ENCODE measurements at places on chromosomes 5 and 9.

DNA sequence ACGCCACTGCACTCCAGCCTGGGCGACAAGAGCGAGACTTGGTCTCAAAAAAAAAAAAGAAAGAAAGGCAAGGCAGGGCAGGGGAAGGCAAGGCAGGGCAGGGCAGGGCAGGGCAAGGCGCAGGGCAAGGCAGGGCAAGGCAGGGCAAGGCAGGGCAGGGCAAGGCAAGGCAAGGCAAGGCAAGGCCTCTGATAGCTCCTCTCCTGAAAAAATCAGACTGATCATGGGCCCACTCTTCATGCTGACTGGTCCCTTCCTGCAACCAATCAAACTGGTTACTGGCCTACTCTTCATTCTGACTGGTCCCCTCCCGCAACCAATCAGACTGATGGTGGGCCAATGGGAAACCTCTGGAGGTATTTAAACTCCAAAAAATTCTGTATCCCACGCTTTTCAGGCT, 3.4 kb upstream of the ZBTB5 start:
- no peak for DNase-seq

GRCh38 chr5:67052034-67052433, 144.6 kb downstream of the CD180 start:
- no peak for DNase-seq

GRCh38 chr5:177403102-177403791, 2.8 kb upstream of the PFN3 start:
- peak; percentile 63 for DNase-seq

DNA sequence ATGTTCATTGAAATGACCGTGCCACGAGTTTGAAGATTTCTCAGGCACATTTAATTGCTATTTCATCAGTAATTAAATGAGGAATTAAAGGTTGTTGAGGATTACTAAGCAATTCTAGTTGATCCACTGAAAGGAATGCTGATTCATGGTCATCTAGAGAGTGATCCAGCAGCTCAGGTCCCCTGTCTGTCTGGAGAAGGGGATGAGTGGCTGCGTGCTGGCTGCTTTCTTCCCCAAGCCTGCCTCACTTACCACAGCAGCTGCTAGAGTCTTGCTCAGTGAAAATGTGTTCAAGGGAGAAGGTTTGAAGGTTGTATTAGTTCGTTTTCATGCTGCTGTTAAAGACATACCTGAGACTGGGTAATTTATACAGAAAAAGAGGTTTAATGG, 7.8 kb upstream of the TGFBI start:
- DNase-seq: no peak

DNA sequence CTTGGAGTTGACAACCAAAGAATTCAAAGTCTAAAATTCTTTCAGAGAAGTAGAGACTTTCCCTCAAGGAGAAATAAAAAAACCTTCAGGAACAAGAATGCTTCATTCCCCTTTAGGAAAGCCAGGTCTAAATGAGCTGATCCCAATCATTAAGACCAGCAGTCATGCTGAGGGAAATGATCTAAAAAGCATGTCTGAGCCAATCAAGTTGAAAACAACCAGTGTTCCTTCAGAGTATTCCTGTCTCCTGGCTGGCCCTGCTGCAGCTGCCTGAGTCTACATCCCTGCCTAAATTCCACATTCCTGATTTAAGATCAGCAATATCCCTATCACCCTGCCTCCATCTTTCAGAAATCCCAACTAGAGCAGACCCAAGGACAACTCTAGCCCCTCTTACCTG, 244.5 kb downstream of the PLK2 start:
- DNase-seq: no peak

- DNase-seq: no peak
These were observed 29.0 kb upstream of the FAM174A start for GRCh38 chr5:100505984-100506670.

DNA sequence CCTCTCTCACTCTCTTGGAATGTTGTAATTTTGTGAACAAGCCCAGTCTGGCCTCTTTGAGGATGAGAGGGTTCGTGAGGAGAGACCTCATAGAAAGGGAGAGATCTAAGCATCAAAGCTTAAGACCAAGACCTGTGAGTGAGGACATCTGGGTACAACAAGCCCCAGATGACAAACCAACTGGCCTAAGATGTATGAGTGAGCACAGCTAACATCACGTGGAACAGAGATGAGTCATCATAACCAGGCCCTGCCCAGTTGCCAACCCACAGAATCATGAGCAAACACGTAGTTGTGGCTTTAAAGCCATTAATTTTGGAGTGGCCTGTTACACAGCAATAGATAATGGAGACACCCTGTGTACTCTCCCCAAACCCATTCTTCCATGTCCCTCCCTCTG, 439.1 kb upstream of the KIF2A start:
- DNase-seq: no peak

DNA sequence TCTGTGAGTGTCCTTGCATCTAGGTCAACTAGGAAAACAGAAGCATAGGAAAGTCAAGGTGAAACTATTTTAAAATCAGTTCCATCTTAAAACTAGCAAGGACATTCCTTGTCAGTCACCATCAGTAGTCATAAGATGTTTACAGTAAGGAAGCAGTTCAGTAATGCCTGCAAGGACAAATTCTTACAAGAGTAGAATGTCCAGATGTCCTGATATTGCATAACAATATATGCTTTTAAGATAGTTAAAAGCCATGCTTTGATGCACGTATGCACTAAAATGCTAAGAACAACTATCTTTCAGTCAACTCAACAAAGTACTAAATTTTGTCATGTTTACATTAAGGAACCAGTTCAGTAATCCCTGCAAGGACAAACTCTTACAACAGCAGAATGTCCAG, 11.3 kb upstream of the SVEP1 start:
- no peak for DNase-seq

DNA sequence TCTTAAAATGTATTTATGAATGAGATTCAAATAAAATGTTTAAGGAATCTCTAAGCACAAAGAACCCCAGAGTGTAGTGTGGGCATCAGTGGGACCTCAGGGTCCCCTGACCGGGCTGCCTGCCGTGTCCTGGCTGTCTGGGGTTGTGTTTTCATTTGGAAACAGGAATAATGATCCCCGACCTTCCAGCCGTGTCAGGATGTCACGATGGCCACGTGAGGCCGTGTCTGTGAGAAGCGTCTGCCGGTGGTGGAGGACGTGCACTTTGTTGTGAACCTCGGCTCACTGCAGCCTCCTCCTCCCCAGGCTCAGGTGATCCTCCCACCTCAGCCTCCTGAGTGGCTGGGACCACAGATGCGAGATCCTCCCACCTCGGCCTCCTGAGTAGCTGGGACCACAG, 4.3 kb downstream of the TRAF2 start:
- no peak for DNase-seq

- DNase-seq: peak; percentile 7
These were observed 390.4 kb downstream of the ARHGEF28 start for GRCh38 chr5:74016373-74016772.

- DNase-seq: no peak
These were observed 90.6 kb upstream of the CXCL14 start for GRCh38 chr5:135669416-135669815.

GRCh38 chr5:90136952-90137528, 272.5 kb downstream of the CETN3 start:
- DNase-seq: no peak

DNA sequence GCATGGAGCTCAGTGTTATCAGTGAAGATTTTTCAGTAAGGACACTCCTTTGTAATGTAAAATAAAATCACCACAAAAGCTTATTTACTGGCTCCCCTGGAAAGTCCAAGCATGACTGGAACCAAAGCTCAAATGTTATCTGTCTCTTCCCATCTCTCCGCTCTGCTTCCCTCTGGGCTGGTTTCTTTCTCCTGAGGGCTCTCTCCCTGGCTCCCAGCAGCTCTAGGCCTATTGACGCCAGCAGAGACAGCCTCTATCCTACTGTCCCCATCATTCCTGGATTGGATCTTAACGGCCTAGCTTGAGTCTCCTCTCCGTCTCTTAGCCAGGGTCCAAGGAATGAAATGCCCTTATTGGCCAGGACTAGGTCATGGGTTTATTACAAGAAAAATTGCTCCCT, 86.1 kb downstream of the TMEM167A start:
- DNase-seq: no peak

- DNase-seq: no peak
These were observed 500.7 kb downstream of the PTPRD start for GRCh38 chr9:10112070-10112469.

- no peak for DNase-seq
These were observed 2035.5 kb upstream of the ACO1 start for GRCh38 chr9:30348904-30349303.

- DNase-seq: no peak
These were observed 105.3 kb upstream of the COL5A1 start for GRCh38 chr9:134536101-134536900.

- no peak for DNase-seq
These were observed 148.9 kb downstream of the GCNT1 start for GRCh38 chr9:76607730-76608436.

GRCh38 chr5:1963358-1963757, 80.6 kb upstream of the IRX4 start:
- DNase-seq: no peak

DNA sequence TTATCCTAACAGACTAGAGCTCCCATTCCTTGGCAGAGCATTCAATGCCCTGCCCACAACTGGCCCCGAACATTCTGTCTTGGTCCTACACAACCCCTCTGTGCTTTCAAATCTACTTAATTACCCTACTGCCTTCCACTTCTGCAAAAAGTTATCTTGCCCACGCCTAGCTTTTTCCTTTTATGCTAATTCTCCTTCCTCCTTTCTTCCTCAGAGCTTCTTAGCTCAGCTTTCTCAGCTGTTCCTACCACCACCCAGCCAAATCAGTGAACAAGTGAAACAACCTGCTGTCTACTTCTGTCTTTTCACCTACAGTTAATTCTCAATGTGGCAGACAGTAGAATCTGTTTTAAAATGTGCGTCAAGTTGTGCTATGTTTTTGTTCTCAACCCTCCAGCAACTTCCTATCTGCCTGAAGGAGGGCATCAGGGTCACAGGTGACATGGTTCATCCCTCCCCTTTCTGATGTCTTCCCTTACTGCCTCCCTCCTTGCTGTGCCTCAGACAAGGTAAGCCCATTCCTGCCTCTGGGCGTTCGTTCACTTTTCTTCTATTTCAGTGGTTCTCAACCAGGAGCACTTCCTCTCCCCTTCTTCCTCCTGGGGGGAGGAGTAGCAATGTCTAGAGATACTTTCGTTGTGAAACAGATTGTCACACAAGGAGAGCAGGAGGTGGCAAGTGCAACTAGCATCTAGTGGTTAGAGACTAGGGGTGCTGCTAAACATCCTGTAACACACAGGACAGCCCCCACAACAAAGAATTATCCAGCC, 1.3 kb upstream of the REEP5 start:
- DNase-seq: peak; percentile 10

DNA sequence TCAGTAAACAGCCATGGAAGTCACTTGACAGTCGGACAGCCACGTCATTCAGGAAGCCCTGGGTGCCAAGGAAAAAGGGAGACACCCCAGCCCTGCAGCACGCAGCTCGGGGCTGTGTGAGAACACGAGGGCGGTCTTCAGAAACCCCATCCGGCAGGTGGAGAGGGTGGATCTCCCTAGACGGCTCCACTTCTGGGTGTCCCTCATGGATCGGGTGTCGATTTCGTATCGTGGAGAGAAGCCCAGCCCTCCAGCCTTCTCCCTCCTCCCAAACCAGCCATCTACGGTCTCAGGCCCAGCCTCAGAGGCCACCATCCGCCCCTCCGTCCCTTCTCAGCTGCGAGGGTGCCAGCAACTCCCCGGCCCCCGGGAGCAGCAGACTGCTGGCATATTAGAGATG, 65.5 kb upstream of the BARHL1 start:
- DNase-seq: no peak

GRCh38 chr9:37121881-37122280, 1.5 kb downstream of the ZCCHC7 start:
- DNase-seq: no peak

DNA sequence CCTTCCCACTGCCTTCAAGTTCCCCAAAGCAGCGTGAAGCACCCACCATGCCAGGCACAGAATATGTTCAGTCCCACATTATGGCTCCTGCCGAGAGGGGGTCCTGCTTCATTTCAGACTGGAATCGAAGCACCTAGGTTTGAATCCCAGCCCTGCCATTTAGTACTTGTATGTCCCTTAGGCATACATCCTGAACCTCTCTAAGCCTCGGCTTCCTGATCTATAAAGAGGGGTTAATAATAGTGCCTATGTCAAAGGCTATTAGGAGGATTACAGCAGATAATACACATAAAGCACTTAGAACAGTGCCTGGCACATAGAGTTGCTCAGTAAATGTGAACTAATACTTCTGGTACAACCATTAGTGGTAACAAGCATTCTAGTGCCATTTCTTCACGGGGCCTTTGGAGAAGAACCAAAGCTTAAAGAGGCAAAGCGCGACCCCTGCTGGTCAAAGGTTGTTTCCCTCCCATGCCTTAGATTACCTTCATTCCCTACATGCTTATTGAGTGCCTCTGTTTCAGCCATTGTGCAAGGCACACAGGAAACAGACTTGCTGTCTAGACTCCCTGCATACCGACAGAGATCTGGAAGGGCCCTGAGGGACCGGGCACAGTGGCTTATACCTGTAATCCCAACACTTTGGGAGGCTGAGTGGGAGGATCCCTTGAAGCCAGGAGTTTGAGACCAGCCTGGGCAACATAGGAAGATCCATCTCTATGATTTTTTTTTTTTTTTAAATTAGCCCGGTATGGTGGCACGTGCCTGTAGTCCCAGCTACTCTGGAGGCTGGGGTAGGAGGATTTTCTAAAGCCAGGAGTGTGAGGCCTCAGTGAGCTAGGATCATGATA, 98.3 kb downstream of the PPARGC1B start:
- peak; percentile 86 for DNase-seq

DNA sequence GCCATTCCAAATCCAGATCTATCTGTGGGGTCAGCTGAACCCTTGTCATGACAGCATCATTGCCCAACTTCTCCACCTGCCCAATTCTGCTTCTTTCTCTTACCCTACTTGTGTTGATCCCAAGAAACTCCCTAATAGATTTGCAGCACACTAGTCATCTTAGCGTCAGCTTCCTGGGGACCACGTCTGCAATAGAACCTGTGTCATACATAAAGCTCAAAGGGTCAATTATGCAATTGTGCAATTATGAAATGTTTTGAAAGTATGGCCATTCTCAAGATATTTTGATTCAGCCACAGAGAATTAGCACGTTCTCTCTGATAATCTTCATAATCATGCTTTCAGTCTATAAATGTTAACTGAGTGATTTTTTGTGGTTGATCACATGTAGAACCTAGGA, 87.4 kb upstream of the PAPPA start:
- DNase-seq: no peak

GRCh38 chr5:98780390-98780789, 6.9 kb downstream of the RGMB start:
- DNase-seq: no peak

GRCh38 chr9:18268381-18268780, 205.6 kb upstream of the ADAMTSL1 start:
- no peak for DNase-seq

- DNase-seq: no peak
These were observed 395.0 kb downstream of the MLLT3 start for GRCh38 chr9:20227166-20227874.

- DNase-seq: no peak
These were observed 93.8 kb downstream of the HSPA4 start for GRCh38 chr5:133145436-133146170.

DNA sequence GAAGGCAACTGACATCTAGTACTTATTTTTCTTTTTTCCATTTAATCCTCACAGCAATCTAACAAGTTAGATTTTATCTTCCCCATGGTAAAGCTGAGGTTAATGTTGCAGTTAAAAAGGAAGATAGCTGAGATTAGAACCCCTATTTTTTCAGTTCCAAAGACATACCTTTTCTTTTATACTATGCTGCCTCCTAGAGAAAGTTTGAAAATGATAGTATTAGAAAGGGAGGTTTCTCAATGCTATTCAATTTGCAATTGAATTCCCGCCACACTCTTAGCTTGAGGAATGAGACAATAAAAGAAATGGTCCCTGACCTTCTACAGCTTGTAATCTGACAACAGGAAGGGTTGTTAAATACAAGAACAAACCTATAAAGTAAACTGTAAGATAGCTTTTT, 195.9 kb upstream of the TRIM32 start:
- DNase-seq: no peak
